ENCODE measurements at places on chromosomes 1 and 21.

GRCh38 chr21:38972078-38972477, 166.3 kb downstream of the ETS2 start:
- DNase-seq = no peak

- DNase-seq = no peak
These were observed 6.0 kb downstream of the CZIB start for GRCh38 chr1:53214376-53214940.

- DNase-seq = no peak
These were observed 3.4 kb downstream of the FCER1G start for GRCh38 chr1:161218301-161219077.

DNA sequence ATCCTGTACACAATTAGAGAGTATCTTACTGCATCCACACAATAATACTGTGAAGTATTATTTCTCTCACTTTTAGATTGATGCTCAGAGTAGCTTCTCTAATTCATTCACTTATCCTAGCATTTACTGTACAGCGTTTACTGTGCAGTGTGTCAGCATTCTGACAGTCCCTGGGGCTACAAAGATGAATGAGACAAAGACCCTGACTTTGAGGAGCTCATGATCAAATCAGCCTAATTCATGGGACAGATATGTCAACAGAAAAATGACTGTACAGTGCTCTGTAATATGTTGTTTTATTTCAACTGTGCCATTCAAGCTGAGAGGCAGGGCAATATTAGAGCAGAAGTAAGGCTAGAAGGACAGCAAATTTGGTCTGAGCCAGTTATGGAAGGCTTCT, 152.5 kb downstream of the ZNF648 start:
- DNase-seq = no peak

DNA sequence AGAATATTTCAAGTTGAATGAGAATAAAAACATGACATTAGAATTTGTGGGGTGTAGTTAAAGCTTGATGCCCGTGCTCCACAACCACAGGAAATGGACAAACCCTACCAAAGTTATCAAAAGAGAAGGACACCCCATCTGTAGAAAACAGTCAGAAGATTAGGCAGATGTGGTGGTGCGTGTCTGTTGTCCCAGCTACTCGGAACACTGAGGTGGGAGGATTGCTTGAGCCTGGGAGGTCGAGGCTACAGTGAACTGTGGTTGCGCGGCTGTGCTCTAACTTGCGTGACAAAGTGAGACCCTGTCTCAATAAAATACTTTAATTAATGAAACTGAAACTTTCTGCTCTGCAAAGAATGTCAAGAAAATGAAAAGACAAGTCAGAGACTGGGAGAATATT, 1.5 kb upstream of the SPATC1L start:
- DNase-seq = no peak

- no peak for DNase-seq
These were observed 373.7 kb downstream of the SRGAP2C start for GRCh38 chr1:121558514-121558913.

DNA sequence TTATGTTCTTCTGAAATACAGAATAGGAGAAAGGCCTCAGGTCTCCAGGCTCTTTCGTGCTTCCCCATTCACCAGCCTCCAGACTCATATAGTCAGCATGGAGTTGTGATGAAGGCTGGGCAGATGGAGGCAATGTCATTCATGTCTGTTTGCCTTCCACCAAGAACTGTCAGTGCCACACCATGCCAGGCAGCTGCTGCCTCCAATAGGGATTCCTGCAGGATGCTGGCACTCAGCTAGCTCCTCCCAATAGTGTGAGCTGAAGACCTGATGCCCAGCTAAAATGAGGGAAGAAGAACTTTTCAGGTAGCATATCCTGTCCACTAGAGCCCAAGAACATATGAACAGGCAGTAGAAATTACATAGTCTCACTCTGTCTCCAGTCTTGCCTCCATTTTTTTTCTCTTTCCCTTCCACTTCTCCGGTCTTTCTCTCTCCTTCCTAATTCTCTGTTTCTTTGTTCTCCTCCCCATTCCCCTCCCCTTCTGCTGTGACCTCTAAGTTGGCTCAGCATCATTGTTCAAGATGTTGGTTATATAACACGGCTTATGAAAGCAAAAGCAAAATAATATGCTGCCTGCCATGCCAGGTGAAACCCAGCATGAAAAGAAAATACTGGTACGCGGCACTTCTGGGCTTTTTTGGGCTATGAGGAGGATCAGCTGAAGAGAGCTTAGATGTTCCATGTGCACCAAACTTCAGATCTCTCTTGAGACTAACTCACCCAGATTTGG, 17.3 kb downstream of the GLUL start:
- DNase-seq = no peak

GRCh38 chr1:200042119-200042551, 14.6 kb downstream of the NR5A2 start:
- no peak for DNase-seq

DNA sequence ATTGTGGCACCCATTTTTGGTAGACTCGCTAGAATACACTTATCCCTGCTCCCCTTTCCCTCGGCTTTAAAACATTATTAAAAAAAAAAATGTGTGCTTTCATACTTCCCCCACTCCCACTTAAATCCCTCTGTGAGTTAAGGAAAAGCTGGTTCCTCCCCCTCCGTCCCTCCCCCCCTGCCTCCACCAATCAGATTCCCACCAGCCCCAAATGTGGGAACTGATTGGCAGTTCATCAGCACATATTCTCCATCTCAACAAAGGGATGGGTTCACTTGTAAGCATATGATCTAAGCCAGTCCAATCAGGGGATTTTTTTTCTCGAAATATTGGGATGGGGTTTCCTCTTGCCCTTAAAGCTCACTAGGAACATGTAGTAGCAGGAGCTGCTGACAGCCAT, 10.8 kb upstream of the FYB2 start:
- no peak for DNase-seq

GRCh38 chr1:201450721-201451291, 18.2 kb downstream of the PHLDA3 start:
- DNase-seq = no peak

Measured in activated T-cell treated with anti-CD3 and anti-CD28 coated beads for 48 hours (primary cell).